ENCODE measurements at places on chromosomes 4 and X.

DNA sequence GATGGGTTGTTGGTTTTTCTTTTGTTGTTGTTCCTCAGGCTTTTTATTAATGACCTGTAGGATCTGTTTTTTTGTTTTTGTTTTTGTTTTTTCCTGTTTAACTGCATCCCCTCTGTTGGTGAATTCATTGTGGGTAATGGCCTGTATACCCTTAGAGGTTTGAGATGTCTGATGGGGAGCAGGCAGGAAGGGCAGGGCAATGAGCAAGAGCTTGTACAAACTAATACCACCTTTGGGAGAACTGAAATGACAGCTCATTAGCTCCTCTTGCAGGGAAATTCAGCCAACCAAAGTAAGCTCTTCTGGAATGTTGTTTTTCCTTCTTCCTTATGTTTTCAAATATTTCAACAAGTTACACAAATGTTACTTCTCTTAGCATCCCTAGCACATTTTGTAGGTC, 23.4 kb downstream of the SH2D1A start:
- no peak for DNase-seq

DNA sequence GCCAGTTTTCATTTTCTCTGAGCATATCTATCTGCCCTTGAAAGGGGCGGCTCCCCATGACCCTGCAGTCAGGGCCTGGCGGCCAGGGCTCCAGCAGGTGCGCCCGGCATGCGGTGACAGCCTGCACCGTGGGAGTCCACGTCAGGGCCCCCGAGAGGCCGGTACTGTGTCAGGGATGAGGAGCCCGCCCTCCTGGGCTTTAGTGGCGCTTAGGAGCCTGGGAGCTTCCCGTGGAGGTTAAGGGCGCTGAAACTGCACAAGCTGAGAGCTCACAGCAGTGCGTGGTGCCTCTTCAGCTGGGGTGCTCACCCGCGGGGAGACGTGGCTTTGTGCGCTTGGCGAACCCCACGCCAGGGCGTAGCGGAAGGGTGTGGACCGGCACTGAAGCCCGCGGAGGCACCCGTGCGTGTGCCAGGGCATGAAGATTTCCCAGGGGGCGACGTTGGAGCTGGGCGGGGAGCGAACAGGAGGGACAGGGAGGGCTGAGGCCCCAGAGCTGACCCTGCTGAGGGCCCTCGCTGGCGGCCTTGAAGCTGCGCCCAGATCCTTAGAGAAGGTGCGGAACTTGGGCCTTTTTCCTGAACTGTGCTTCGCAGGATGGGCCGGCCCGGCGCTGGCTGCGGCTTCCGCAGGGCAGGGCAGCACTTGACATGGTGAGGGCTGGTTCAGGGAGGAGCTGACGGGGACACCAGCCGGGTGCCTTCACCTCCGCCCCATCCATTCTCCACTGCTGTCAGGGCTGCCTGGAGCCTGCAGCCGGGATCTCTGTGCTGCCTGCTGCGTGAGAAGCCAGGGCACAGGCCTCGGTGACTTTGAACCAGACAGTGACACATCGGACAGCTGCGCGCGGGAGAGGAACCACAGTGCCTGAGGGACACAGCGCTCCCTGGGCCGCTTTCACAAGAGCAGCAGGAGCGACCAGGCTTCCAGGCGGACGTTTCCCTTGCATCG, 32.9 kb downstream of the HTT-AS start:
- DNase-seq, result peak; percentile 4

- DNase-seq, result no peak
Observed at GRCh38 chr4:128565565-128566186, 243.8 kb upstream of the JADE1 start.

DNA sequence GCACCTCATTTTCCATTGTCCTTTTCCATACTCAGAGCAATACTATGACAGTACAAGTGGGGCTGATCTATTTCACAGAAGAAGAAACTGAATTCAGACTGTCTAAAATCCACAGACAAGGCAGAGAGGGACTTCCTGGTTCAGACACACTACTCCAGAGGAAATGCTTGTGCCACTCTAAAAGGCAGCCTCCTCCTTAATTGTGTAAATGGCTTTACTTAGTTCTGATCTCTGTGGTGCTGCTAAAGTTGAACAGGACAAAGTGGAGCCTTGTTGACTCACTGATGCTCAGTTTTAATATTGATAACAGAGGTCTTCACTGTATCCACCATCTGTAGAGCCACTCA, 122.4 kb downstream of the KIT start:
- DNase-seq, result no peak

GRCh38 chrX:107701493-107702121, 73.3 kb downstream of the PRPS1 start:
- DNase-seq, result no peak

DNA sequence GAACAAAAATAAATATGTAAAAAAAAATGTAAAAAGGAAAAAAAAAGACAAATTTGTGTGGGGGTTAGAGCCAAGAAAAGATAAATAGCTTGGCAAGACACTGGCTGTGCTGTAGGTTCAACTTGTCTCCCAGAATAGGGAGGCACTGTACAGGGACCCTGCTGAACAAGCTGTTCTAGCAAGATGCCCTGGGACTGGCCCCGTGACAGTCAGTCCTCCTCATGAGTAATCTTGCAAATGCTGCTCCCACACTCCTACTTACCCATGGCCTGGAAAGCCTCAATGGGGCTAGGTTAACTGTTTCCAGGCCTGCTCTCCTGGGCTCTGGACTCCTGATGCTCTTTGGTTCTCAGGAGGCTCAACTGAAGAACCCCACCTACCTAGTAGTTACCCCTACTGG, 106.8 kb downstream of the ATG4A start:
- no peak for DNase-seq

DNA sequence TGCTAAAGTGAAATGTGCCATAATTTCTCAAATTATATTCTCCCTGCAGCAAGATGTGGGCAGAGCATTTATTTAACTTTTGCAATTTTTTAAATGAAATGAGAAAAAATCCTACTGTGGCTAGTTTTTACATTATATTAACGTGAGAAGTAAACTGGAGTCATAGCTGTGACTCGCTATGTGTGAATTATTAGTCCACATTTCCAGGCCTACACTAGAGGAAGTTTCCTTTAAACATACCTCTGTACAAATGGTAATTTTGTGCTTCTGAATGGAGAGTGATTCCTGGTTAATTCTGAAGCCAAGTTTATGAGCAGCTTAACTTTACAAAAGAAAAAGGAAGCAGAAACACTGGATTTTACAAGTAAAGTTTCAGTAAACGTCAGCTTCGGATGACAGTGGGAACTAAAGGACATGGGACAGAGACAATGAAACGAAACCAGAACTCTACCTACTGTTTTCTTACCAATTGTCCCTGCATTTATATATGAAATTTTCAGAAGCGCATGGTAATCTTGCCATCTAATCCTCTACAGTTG, 72.4 kb downstream of the FBXO8 start:
- DNase-seq, result no peak

DNA sequence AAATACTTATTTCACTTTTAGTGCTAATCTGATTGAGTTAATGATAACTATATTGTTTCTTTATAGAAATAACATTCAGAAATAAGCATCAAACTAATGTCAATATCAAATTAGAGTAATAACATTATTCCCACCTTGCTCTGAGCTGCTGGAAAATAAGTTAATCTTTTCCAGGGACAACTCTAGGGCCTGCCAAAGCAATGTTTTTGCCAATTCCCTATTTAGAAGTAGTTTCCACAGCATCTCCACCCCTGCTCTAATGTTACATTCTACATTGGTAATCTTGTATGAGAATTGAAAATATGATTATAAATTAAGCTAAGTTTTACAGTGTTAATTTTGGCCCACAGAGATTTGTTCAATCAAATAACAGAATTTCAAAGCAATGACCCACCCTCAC, 68.3 kb downstream of the REELD1 start:
- no peak for DNase-seq

GRCh38 chrX:47854474-47854873, 17.8 kb downstream of the ZNF81 start:
- no peak for DNase-seq

GRCh38 chr4:100421361-100421978, 96.4 kb downstream of the EMCN start:
- DNase-seq, result no peak

DNA sequence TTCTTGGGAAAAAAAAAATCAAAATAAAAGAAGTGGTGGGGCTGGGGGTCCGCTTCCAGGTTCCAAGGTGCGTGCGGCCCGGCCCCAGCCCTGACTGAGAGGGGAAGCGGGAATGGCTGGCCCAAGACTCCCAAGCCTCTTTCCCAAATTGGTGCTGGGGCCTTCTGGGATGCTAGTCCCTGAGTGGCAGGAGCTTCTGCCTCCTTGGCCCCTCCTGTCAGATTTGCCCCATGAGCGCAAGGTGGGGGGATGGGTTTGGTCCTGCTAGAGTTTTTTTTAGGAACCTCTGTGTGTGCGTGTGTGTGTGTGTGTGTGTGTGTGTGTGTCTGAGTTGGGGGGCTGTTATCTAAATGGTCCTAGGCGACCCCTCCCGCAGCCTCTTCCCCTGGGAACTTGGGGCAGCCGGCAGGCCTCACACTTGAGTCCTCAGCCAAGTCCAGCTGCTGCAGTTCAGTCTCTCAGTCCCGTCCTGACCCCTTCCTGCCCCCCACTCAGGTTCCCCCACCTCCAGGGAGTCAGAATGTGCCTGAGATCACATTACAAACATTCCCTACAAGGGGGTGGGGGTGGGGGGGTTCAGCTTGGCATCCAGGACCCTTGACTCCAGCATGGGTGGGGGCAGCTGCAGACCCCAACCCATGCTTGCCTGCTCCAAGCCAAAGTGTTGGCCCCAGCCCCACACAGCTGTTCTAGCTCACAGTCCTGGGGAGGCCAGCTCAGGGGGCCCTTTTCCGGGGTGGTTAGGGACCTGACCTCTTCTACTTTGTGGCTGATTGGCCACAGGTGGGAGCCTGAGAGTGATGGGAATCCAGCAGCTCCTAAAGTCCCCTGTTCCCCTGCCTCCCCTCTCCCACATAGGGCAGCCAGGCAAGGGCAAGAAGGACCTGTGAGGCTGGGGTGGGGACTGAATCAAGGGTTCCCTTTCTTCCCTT, 4.0 kb downstream of the EFNB1 start:
- DNase-seq, result no peak

- no peak for DNase-seq
Observed at GRCh38 chr4:48266781-48267180, 2.9 kb downstream of the TEC start.

DNA sequence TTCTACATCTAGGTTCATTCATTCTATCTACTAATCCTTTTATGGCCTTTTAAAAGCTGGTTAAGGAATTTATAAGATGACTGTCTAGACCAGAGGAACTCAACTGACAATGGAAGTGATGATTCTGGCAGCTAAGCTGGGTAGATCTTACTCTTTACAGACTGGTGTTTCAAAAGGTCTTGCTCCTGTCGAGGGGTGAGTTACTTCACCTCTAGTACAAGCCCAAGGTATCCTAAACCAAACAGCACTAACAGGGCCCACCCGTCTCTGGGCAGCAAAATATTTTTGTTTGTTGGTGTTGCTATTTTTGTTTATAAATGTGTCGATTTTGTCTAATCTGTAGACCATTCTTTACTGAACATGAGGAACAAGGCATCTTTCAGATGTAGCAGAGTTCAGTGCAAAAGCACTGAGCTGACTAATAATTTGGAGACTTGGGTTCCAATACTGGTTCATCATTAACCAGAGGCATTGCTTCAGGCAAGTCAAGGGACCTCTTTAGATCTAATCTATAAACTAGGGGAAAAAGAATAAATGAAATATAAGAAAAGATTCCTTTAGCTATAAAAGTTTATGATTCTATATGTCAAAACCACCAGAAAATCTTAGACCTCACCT, 90.3 kb upstream of the FRG1 start:
- no peak for DNase-seq

- no peak for DNase-seq
Observed at GRCh38 chrX:68714856-68715255, 67.4 kb downstream of the STARD8 start.

DNA sequence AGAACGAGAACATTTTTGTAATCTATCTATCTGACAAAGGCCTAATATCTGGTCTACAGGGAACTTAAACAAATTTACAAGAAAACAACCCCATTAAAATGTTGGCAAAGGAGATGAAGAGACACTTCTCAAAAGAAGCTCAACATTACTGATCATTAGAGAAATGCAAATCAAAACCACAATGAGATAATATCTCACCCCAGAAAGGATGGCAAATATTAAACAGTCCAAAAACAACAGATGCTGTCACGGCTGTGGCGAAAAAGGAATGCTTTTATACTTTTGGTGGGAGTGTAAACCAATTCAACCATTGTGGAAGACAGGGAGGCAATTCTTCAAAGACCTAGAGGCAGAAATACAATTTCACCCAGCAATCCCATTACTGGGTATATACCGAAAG, 2284.8 kb downstream of the ARAP2 start:
- no peak for DNase-seq

DNA sequence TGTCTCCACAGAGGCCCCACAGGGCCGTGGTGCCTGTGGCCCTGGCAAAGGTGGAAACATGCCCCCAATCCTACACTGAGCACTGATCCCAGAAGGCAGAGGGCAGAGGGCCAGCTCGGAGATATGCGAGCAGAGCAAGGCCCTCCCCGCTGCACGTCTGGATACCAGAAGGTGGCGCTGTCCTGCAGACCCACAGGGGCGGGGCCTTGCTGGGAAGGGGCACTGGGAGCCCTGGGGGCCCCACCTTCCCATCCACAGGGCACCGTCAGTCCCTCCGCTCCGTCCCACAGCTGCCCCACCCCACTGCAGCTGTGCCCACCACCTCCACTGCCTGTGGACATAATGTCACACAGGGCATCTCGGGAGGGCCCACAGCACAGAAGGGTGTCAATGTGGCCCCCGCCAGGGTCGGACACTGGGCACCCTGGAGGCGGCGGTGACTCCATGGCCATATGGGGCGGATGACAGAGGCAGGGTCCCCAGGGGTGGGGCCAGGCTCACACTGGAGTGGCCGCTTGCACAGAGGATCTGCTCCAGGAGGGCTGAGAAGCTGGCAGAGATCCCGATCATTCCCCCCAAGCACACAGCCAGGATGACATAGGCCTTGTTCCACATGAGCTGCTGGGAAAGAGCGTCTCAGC, 4.8 kb downstream of the SLC49A3 start:
- DNase-seq, result no peak

- no peak for DNase-seq
Observed at GRCh38 chr4:6107114-6107791, 89.0 kb upstream of the C4orf50 start.

DNA sequence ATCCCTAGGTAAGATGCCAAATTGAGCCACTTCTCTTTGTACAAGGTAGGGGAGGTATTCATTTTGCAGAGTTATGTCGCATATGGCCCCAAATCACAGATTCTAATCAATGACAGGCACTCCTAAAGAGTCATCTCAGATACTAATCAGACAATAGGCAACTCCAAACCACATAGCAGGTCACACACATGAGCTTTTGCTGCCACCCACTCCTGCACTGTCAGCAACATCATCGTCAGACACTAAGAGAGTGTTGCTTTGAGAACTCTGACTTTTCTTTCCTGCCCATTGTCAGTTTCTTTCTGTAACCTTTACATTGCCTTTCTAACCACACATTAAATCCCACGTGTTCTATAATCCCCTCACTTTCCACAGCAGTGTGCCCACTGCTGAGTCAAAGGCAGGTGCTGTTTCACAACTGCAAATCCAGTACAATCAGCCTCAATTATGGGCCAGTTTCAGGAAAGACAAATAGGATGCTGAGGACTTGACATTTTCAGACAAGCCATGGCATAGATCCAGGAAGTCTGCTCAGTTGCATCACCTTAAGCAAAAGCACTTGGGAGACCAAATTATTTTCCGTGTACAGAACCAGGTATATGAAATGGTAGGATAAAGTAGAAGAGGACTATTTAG, 23.5 kb downstream of the TMEM31 start:
- no peak for DNase-seq
